Activated T-helper 1 cell treated with Interleukin-2 at 50 U/mL for 16 hours (primary cell): ENCODE measurements at places on chromosomes 12 and 14.

- DNase-seq: no peak
These were observed 129.8 kb downstream of the PIK3C2G start for GRCh38 chr12:18391151-18391550.

- DNase-seq: no peak
These were observed 23.2 kb upstream of the APOF start for GRCh38 chr12:56385873-56386272.

- no peak for DNase-seq
These were observed 107.1 kb downstream of the PLXNC1 start for GRCh38 chr12:94255428-94255827.

GRCh38 chr12:109817627-109818231 lies 15.5 kb downstream of the TRPV4 start:
- no peak for DNase-seq

DNA sequence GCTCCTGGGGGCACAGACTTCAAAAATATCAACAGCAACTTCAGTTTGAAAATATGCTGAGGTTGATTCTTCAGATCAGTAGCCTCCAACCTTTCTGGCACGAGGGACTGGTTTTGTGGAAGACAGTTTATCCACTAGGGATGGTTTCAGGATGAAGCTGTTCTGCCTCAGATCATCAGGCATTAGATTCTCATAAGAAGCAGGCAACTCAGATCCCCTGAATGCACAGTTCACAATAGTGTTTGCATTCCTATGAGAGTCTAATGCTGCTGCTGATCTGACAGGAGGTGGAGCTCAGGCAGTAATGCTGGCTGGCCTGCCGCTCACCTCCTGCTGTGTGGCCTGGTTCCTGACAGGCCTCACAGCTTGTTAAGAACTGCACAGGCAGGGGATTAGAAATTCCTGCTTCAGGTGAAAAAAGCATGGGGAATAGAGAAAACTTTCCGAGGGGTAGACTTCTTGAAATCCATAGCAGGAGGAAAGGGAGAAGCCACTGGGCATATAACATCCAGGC lies 12.8 kb downstream of the EPYC start:
- no peak for DNase-seq

GRCh38 chr12:93745286-93745685 lies 68.1 kb downstream of the CRADD start:
- no peak for DNase-seq

DNA sequence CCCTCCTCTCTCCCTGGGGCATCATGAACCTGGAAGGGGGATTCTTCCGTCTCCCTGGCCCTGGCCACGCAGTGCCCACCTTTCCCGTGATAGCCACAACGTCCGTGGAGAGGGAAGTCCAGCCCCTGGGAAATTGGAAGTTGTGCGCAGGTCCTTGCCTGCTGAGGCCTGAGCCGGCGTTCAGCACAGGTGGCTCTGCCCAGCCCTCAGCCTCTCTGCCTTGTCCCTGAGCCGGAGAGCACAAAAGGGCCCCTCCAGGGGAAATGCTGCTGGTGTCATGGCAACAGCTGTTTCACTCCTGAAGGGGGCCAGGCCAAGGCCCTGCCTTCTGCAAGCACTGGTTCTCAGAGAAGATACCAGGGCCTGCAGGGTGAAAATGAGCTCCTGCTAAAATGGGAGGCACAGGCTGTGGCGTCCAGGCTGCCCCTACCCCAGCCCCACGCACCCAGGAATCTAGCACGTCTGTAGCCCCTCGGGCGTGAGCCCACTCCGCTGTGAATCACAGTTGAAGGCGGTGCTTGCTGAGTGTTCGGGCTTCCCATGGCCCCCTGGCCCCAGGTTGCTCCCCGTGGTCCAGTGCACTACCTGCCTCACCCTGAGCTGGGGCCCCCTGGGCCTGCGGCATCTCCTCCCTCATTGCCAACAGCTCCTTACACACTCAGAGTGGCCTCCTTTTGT lies 149.4 kb downstream of the ADGRD1 start:
- DNase-seq: no peak

GRCh38 chr12:83796531-83796930 lies 1109.8 kb downstream of the TMTC2 start:
- DNase-seq: no peak

- DNase-seq: peak; percentile 51
These were observed 2.5 kb downstream of the C12orf57 start for GRCh38 chr12:6946033-6946919.

DNA sequence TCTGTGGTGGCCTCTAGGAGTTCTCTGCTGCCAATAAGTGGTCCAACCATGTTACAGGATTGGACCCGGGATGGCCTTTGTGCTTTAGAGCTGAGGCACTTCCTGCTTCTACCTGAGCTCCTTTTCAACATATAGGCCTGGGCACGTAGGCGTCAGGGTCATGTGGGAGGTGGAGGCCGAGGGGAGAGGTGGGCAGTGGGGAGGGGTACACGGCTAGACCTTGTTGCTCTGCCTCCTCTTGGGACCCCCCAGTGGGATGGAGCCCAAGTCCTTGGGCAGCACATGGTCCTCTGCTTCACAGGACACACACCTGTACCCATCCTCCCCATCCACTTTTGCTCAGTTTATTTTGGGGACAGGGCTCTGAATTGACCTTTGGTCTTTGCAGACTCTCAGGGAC lies 7.4 kb downstream of the RBP5 start:
- no peak for DNase-seq

- DNase-seq: no peak
These were observed 94.4 kb downstream of the PPP2R5C start for GRCh38 chr14:101855958-101856357.

DNA sequence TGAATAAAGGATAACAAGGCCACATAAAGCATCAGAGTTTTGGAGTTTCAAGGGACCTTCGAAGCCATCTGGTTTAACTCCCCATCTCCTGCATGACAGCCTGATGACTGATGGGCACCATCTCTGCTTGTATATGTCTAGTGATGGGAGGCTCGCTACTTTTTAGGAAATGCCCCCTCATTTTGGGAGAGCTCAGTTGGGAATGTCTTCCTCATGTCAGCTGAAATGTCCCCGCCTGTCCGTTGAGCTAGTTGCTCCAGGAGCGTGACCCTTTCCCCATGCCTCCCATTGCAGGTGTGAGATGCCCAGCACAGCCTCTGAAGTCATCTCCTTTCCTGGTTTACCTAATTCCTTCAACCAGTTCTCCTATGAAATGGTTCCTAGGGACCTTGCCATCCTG lies 69.6 kb upstream of the CAPRIN2 start:
- no peak for DNase-seq
